Germinal center (tissue), 1 donor: ENCODE measurements at places on chromosomes 3 and 15.

GRCh38 chr15:55590788-55591187 is 2.6 kb upstream of the PYGO1 start:
- DNase-seq: no peak

GRCh38 chr3:22846566-22846965 is 356.6 kb upstream of the UBE2E2 start:
- no peak for DNase-seq

GRCh38 chr3:55161231-55161630 is 233.4 kb upstream of the LRTM1 start:
- DNase-seq: no peak

GRCh38 chr15:64092075-64092820 is 1.4 kb downstream of the CIAO2A start:
- no peak for DNase-seq

DNA sequence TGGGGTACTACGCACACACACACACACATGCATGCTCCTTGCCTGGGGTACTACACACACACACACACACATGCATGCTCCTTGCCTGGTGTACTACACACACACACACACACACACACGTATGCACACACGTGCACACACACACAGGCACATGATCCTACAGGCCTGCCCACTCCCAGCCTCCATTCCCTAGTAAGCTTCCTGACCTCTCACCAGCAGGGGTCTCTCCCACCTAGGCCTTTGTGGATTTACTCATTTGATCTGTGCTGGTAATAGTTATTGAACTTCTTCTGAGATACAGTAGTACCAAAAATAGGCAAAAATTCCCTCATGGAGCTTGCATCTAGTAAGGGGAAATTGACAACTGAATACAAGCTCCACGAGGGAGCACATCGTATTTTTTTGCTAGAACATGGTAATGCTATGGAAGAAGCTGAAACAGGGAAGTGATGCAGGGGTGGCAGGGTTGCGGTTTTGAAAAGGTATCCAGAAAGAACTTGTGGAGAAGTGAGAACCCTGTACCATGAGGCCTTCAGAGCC is 19.1 kb downstream of the TTC21A start:
- DNase-seq: no peak

GRCh38 chr15:84908564-84908963 is 24.1 kb downstream of the SLC28A1 start:
- DNase-seq: no peak

DNA sequence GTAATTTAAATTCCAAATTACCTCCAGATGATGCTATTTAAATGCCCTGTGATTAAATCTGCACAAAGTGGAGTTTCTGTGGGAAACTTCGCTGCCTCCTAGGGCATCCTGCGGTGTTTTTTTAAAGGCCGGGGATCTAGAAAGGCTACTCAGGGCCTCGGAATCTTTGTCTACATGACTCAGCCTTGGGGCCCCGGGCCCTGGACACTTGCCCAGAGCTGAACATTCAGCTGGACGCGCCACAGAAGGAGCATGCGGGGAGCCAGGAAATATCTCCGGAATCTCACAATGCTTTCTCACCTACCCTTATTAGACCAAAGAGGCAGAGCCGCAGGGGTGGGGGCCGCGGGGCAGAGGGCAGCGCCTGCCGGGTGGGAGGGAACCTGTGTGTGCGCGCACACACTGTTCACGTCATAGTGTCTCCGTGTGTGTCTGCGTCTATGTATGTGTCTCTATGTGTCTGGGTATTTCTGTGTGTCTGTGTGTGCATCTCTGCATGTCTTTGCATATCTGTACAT is 145.5 kb upstream of the TPM1 start:
- DNase-seq: no peak

GRCh38 chr3:177591379-177591778 is 394.1 kb upstream of the TBL1XR1 start:
- DNase-seq: no peak

DNA sequence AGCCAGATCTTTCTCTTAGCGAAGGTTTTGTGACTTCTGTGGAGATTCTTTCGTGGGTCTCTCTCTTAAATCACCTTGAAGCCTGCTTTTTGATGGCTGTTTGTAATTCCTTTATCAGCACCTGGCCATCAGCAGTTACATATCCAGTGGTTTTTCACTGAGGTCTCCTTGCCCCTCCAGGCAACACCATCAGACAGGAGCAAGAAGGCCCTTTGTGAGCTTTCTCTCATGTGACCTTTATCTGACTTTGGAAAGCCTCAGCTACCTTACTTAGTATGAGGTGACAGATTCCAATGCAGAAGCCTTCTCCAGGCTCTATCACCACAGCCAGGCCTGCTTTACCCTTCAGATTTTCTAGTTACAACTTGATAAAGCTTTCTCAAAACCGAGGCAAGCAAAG is 30.0 kb upstream of the P3H2 start:
- no peak for DNase-seq

GRCh38 chr3:42539871-42540714 is 37.6 kb downstream of the VIPR1 start:
- peak; percentile 79 for DNase-seq

DNA sequence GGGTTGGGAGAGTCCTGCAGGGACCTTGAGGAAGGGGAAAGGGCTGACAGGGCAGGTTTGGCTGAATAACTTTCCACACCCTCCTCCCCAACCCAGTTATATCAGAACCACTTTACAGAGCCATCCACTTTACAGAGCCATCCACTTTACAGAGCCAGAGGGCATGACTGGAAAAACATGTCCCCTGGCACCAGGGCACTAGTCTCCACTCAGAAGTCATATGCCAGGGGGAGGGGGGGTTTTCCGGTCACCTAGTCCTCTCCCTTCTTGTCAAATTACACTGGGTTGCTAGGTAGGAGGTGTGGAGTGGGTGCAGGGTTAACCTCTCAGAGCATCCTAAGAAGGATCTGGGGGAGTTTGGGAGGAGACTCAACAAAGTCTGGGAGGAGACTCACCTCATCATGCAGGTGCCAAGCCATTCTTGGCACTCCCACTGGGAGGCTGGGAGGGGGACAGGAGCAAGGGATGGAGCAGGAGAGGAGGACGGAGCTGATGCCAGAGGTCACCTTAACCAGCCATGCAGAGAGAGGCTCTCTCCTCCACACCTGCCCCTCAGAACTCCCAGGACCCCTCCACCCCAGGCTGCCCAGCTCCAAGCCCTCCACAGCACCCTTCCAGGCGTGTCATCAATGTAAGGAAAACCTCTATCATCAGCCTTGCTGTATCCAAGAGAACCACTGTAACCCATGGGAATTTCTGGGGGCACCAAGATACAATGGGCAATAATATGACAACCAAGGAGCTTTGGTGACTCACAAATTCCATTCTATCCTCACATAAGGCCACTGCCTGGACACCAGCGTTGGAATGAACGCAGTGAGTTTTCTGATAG is 1.7 kb downstream of the LRRC2 start:
- DNase-seq: no peak

- no peak for DNase-seq
Measured at GRCh38 chr3:10116138-10116460, 624 bp downstream of the BRK1 start.

DNA sequence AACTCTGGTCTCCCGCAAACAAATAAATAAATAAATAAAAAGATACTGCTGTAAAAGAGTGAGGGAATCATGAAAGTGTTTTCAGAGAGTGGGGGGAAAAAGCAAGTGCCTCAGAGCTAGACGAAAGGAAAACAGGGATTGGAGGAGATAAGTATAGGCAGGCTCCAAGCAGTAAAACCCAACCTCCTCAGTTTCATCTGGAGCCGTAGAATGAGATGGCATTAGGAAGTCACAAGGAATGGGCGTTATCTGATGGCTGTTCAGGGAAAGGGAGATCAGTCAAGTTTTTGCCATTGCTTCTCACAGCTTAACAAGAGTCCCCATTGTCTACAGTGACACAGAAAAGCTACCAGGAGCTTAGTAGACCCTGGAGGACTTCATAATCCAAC is 451.5 kb upstream of the PPP2R3A start:
- no peak for DNase-seq

DNA sequence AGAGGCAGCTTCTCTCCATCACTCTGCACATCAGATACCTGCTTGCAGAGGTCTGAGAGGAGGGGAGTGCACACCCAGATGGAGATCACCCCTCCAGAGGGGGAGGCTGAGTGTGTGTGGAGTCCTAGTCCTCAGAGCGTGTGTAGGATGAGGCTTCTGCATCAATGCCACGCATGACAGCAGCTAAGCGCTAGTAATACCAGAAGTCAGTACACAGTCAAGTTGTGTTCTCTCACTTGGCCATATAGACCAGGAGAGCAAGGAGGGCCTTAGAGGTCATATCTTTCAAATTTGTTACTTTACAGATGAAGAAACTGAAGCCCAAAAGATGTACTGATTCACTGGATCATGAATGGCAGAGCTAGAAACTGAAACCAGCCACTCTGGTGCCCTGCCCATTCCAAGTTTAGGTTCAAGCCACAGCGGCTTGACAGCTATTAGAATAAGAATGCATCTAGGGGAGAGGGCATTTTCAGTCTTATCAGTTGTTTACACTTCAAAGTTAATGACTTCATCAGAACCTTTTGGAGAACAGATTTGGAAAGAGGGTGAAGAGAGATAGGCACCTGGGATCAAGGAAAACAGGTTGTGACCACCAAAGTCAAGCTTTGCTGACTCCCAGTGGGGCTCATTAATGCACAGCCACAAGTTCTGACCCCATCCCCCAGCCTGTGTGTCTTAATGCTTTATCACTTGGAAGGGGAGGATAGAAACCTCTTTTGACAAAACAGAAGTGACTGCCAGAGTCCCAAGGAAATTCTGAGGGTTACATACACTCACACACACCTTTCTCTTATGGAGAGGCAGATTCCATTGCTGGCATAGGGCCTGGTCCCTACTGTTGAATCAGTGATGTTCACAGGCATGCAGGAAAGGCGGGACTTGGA is 310.3 kb downstream of the CHST2 start:
- no peak for DNase-seq

DNA sequence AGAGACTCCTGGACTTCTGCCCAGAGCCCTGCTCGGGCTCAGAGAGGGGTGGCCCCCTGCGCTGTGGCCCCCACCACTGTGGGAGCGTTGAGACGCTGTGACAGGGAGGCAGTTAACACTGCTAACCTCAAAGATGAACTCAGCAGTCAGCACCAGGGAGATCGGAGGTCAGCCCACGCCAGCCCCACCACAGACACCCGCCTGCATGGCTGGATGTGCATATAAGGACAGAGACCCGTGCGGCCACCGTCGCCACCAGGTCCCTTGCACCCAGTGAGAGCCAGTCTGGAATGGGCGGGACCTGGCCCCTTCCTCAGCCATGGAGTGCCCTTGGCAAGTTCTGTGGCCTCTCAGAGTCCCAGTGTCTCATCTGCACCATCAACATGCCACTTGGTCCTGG is 48.5 kb upstream of the FURIN start:
- no peak for DNase-seq

- no peak for DNase-seq
Measured at GRCh38 chr3:161848376-161848775, 351.8 kb downstream of the OTOL1 start.

- DNase-seq: no peak
Measured at GRCh38 chr15:92629975-92630626, 25.5 kb downstream of the FAM174B start.

- no peak for DNase-seq
Measured at GRCh38 chr3:147616998-147617619, 207.9 kb downstream of the ZIC1 start.

DNA sequence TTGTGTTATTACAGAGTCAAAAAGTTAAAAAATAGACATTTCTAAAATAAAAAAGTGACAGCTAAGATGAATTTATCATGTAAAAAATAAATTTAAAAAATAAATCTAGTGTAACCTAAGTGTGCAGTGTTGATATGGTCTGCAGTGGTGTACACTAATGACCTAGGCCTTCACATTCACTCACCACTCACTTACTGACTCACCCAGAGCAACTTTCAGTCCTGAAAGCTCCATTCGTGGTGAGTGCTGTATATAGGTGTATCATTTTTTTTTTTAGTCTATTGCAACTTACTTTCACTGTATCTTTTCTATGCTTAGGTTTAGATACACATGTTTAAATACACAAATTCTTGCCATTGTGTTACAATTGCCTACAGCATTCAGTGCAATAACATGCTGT is 459.4 kb upstream of the ROBO1 start:
- DNase-seq: no peak

- no peak for DNase-seq
Measured at GRCh38 chr3:195774917-195775316, 36.8 kb downstream of the MUC4 start.

DNA sequence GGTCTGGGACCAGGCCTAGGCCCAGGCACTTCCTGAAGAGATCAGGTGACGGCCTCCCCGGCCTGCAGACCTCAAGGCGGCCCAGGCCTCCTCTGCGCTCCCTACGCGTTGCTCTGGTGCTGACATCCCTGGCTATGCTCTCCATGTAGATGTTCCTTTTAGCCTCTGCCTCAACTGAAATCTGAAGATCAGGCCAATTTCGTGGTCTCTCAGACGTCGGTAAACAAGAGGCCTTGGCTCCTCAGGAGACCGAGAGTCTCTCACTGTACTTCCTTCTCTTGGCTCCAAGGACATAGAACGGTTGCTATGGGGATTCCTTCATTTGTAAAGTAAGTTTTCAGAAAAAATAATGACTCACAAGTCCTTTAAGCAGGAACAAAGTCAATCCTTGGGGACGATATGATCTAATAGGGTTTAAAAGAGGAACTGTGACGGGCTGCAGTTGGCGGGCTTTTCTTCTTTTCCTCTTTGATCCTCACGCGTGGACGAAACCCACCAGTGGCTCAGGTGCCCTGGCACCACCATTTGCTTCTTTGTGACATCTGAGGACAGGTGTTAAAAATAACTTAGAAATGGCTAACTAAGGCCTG is 55.6 kb upstream of the CGNL1 start:
- DNase-seq: no peak

- DNase-seq: no peak
Measured at GRCh38 chr3:55292360-55292759, 194.7 kb downstream of the WNT5A start.

- DNase-seq: no peak
Measured at GRCh38 chr3:138188013-138188730, 1.1 kb downstream of the ARMC8 start.

DNA sequence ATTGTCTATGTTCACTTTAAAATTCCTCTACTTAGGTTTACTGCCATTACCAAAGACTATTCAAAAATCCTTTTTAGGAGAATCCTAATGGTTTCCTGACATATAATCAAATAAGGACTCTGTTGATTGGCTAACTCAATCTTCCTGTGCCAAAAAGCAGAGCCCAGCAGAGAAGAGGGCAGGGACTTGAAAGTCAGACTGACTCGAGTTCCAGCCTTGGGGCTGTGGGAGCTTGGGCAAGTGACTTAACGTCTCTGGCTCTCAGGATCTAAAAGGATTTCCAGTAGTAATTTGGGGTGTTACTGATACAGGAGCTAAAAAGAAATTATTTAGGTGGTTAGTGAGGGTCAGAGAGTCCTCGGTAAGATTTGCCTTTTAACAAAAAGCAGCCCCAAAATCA is 10.9 kb downstream of the CCR5 start:
- DNase-seq: no peak
